Thoracic aorta (tissue), 2 donors: ENCODE measurements at places on chromosomes 5 and 9.

GRCh38 chr5:14745188-14745563 is 80.7 kb downstream of the OTULIN start:
- DNase-seq, result no peak

DNA sequence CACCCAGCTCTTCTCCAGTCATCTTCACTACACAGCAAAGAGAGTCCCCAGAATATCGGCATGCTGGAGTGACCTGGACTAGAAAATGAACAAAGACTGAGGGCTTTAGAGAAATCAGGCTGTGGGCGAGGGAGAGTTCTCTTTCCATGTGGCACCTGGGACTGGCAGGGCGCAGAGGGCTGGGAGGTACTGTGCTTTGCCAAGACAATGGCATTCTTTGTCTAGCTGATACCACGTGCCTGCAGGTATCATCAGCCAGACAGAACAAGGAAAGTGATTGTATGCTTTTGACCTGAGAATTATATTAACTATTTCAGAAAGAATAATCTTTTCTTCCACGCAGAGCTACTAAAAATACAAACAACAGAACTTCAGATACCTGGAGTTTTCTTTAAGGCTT is 30.5 kb downstream of the DDX31 start:
- DNase-seq, result no peak

- no peak for DNase-seq
Observed at GRCh38 chr5:87393331-87393730, 19.4 kb downstream of the CCNH start.

DNA sequence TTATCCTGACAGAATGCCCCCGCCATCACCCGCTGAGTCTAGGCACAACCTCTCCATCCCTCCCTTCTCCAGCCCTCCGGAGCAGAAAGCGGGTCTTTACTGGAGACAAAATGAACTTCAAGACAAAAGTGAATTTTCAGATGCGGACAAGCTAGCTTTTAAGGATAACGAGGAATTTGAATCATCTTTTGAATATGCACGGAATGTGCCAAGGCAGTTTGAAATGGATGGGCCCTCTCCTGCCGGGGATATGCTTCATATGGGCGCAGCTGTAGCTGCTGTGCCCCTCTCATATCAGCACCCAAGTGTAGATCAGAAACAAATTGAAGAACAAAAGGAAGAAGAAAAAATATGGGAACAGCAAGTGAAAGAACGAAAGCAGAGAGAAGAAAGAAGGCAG is 37.5 kb downstream of the CPLANE1 start:
- no peak for DNase-seq

DNA sequence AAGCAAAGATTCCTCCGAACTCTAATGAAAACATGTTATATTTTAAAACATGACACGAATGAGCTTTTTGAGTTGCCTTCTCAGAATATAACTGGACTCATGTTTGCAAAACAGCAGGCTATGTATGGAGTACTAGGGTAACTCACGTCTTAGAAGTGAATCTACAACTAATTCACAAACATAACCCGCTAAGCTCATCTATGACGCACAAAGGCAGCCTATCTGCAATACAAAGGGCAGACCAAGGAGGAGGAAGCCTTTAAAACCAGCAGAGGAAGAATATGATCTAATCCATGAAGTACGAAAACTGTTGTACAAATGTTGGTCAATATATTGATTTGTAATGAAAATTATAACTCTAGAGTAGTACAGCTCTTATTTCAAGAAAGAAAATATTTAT is 67.0 kb downstream of the CETN3 start:
- DNase-seq, result no peak

- DNase-seq, result no peak
Observed at GRCh38 chr5:137022043-137022442, 477.1 kb downstream of the SPOCK1 start.

- DNase-seq, result no peak
Observed at GRCh38 chr9:15553528-15553898, 670 bp downstream of the CCDC171 start.

GRCh38 chr5:38163636-38164237 is 94.6 kb upstream of the EGFLAM start:
- DNase-seq, result no peak

- DNase-seq, result no peak
Observed at GRCh38 chr5:115322729-115323128, 26.3 kb upstream of the CCDC112 start.

DNA sequence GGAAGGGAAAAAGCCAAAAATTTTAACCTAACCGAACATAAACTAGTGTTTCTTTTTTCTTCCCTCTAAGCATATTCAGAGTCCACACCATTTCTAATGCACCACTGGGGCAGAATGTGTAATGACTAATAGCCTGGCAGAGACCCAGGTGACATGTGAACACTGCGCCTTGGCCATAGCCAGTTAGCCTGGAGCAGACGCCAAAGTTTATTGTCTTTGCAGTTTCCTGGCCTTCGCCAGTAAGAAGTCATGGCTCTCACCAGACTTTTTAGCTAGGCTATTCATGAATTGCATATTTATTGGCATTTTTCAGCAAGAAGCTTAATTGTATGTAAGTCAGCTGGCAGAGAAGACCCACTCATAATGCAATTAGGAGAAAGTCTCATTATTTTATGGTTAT is 182.8 kb upstream of the SLC27A6 start:
- peak; percentile 73 for DNase-seq

- DNase-seq, result no peak
Observed at GRCh38 chr5:151068433-151069197, 12.2 kb downstream of the TNIP1 start.

DNA sequence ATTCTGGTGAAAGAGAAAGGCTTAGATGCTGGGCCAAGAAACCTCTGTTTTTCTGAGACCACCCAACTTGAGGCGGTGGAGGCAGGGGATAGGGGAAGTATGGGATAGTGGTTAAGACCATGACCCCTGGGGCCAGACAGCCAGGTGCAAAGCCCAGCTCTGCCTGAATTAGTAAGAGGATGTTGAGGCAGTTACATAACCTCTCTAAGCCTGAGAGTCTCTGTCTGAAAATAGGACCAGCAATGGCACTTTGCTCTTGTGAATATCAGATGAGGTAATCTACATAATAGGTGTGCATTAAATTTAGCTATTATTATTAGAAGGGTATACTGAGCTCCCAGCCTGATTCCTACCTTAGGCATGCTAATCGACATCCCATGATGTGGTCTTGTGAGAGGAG is 68.2 kb downstream of the DOCK2 start:
- DNase-seq, result no peak

- DNase-seq, result no peak
Observed at GRCh38 chr9:16640649-16641048, 229.8 kb downstream of the BNC2 start.

GRCh38 chr5:136677217-136677616 is 311.9 kb upstream of the TRPC7 start:
- no peak for DNase-seq

DNA sequence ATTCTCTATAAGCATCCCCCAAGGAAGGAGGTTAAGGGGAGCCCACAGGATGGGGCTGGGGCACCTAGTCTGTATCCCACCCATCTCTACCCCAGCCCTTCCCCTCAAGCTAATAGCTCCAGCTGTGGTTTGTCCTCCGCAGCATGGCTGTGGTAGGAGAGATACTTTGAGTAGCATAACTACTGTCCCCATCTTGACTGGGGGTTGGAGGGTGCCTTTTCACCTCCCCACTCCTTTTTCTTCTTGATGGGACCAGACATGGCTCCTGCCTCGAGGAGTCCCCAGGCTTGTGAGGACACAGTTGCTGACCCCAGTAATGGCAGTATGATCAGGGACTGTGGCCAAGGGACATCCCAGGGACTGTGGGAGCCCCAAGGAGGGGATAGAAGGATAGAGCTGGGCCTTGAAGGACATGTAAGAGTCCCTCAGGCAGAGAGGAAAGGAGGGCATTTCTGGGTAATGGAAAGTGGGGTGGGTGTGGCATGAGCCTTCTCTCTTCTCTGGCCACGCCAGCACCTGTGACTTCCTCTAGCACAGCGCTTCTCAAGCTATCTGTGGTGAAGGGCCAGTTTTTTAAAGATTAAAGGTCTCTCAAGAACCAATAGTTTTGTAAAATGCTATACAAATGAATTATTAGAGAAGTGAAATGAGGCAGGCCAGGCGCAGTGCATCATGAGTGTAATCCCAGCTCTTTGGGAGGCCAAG is 14.0 kb downstream of the OLFML2A start:
- DNase-seq, result no peak

GRCh38 chr9:89109666-89110065 is 69.0 kb downstream of the SHC3 start:
- no peak for DNase-seq

DNA sequence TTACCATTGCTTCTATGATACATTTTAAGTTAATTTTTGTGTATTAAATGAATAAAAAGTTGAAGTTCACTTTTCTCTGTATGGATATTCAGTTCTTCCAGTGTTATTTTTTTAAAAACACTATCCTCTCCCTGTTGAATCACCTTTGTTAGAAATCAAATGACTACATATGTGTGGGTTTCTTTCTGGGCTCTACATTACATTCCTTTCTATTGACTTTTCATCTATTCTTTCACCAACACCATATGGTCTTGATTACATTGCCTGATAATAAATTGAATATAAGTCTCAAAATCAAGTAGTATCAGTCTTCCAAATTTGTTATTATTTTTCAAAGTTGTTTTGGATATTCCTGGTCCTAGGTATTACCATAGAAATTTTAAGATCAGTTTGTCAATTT is 7.3 kb upstream of the RASEF start:
- no peak for DNase-seq

- no peak for DNase-seq
Observed at GRCh38 chr5:137880313-137880712, 8.9 kb upstream of the PKD2L2 start.

DNA sequence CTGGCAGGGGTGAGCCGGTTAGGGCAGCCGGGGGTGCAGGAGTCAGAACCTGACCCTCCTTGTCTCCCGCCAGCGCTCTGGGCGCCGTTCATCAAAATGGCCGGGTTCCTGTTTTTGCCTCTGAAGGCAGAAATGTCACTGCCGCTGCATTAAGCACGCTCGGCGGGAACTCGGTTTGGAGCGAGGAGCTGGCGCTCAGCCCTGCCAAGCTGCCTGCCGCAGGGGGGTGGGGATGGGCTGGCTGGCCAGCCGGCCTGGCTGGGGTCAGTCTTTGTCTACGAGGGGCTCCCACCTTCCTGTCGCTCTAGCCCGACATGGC is 63.7 kb downstream of the CXXC5 start:
- DNase-seq, result no peak

- no peak for DNase-seq
Observed at GRCh38 chr5:36045895-36046294, 20.8 kb downstream of the UGT3A2 start.

DNA sequence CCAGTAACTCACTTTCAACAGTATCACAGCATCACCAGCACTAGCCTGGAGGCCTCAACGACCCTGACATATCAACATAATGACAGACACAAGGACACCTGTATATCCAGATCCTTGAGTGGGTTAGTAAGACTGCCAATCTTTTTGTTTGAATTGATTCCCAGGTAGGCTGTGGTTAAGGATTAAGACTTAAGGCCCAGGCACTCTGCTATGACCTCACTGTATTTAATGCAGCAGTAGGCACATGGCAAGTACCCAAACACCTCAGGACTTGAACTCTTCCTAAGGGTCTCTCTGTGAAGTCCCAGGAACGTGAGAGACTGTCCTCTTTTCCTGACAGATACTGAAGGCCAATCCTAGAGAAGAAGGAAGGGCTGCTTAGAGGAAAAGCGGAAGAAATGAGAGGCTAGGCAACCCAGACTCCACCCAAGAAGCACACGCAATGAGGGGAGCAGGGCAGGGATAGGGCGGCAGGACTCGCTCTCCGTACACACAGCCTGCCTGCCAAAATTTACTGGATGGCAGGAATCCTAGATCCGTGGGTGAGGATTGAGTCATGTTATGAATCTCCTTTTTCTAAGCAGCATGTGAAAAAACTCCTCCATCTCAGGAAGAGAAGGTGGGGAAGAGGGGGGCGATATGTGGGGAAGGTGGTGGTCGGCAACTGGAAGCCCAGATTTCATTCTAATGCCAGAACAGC is 93.4 kb downstream of the SIL1 start:
- peak; percentile 72 for DNase-seq
